CD4-positive, CD25-positive, alpha-beta regulatory T cell (primary cell): ENCODE measurements at places on chromosomes 1 and 21.

DNA sequence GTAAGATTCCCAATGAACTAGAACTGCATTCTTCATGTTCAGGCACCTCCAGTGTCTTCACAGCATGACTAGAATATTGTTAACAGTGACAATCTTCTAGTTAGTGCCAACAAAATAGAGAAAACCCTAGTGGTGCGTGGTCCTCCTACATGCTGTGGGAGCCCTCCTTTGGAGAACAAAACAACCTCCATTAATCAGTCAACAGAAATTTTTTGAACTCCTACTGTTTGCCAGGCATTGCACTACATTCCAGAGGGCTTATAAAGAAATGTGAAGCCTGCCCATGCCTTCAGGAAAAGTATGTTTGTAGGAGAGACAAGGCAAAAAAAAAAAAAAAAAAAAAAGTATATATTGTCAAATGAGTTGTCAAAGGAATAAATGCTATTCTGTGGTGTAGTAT is 252.7 kb downstream of the LRRC40 start:
- no peaks in the 10 kb centered on the region for H3K27me3 ChIP-seq
- H3K4me1 ChIP-seq, result no peaks in the 10 kb centered on the region
- no peaks in the 10 kb centered on the region for H3K36me3 ChIP-seq

DNA sequence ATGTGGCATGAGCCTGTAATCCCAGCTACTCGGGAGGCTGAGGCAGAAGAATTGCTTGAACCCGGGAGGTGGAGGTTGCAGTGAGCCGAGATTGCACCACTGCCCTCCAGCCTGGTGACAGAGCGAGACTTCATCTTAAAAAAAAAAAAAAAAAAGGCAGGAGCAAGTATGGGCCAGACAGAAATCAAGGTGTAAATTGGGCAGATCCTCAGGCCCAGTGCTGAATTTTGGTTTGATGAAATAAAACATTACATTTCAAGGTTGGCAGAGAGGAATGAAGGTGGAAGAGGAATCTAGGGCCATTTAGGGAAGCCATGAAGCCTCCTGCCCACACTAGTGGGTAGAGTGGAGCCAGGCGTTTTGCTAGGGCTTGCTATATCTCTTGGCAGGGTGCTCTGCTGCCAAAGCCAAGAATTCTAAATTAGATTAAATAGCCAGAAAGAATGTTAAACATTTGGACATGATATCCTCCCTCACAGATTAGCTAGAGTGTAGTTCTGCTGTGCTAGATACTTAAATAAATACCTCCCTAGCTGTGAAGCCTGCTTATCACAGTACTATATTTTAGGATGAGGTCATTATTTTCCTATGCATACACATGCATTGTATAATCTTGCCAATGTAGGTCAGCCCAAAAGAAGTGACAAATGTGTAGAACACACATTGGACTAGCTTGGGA is 16.6 kb upstream of the LGALS8 start:
- H3K4me1 ChIP-seq, result peaks cover 13% of the 10 kb centered on the region
- DNase-seq, result no peak
- H3K36me3 ChIP-seq, result no peaks in the 10 kb centered on the region

DNA sequence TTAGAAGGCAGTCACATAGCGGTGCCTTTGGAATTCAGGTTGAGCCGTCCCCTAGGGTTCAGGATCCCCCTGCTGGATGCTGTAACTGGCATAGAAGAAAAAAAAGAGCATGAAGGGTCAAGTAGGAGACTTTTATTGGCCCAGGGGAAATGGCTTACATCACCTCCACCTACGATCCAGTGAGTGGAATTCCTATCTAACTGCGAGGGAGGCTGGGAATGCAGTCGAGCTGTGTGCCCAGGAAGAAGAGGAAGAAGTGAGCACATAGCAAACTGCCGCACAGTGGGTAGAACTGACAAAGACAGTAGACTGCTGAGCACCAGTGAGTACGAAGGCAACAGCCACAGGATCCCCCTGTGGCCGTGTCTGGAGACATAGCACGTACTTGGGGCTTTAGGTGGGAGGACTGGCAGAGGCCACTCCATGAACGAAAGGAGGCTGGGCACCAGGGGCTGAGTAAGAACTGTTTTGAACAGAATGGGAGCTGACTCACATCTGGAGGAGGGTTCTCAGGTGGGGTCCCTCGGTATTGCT is 79.2 kb downstream of the RNF220 start:
- DNase-seq, result no peak
- H3K27ac ChIP-seq, result no peak overlapping the region
- peaks cover 12% of the 10 kb centered on the region for H3K27me3 ChIP-seq
- no peaks in the 10 kb centered on the region for H3K36me3 ChIP-seq
- no peaks in the 10 kb centered on the region for H3K4me1 ChIP-seq

- H3K4me1 ChIP-seq, result no peaks in the 10 kb centered on the region
- no peak for DNase-seq
- H3K4me3 ChIP-seq, result no peak overlapping the region
- no peaks in the 10 kb centered on the region for H3K36me3 ChIP-seq
- H3K27ac ChIP-seq, result no peak overlapping the region
- H3K27me3 ChIP-seq, result no peaks in the 10 kb centered on the region
Observed at GRCh38 chr1:40351124-40351523, 22.4 kb upstream of the SMAP2 start.

- no peak overlapping the region for H3K27ac ChIP-seq
- peaks cover 35% of the 10 kb centered on the region for H3K4me1 ChIP-seq
- H3K4me3 ChIP-seq, result no peak overlapping the region
- DNase-seq, result no peak
- no peaks in the 10 kb centered on the region for H3K36me3 ChIP-seq
Observed at GRCh38 chr1:156528875-156529425, 28.4 kb upstream of the MEF2D start.

DNA sequence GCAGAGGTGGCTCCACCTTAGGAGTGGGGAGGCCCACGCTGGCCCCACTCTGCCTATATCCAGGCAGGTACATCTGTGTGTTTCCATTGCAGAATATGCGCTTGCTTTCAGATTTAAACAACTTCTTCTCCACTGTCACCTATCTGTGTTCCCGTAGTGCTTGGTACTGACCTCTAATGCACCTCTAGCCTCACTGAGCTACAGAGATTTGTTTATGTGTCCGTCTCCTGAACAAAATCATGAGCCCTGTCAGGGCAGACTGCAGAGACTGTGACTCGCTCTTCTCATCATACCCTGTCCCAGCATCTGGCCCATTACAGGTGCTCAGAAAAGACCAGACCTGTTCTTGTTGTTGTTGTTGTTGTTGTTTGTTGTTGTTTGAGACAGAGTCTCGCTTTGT is 14.5 kb upstream of the LRRC38 start:
- H3K4me1 ChIP-seq, result no peaks in the 10 kb centered on the region
- no peak overlapping the region for H3K4me3 ChIP-seq
- no peaks in the 10 kb centered on the region for H3K36me3 ChIP-seq
- no peaks in the 10 kb centered on the region for H3K27me3 ChIP-seq
- DNase-seq, result no peak

GRCh38 chr1:199857108-199857507 is 170.4 kb upstream of the NR5A2 start:
- DNase-seq, result no peak
- H3K4me3 ChIP-seq, result no peak overlapping the region
- H3K36me3 ChIP-seq, result no peaks in the 10 kb centered on the region
- peaks cover 2% of the 10 kb centered on the region for H3K27me3 ChIP-seq

GRCh38 chr1:93566227-93566626 is 115.4 kb downstream of the BCAR3 start:
- H3K4me3 ChIP-seq, result no peak overlapping the region
- DNase-seq, result no peak
- no peaks in the 10 kb centered on the region for H3K27me3 ChIP-seq
- no peaks in the 10 kb centered on the region for H3K4me1 ChIP-seq
- no peaks in the 10 kb centered on the region for H3K36me3 ChIP-seq

- H3K4me1 ChIP-seq, result no peaks in the 10 kb centered on the region
- no peak for DNase-seq
- H3K27ac ChIP-seq, result no peak overlapping the region
- no peak overlapping the region for H3K4me3 ChIP-seq
- no peaks in the 10 kb centered on the region for H3K27me3 ChIP-seq
Observed at GRCh38 chr1:71804140-71804539, 478.2 kb downstream of the NEGR1 start.

DNA sequence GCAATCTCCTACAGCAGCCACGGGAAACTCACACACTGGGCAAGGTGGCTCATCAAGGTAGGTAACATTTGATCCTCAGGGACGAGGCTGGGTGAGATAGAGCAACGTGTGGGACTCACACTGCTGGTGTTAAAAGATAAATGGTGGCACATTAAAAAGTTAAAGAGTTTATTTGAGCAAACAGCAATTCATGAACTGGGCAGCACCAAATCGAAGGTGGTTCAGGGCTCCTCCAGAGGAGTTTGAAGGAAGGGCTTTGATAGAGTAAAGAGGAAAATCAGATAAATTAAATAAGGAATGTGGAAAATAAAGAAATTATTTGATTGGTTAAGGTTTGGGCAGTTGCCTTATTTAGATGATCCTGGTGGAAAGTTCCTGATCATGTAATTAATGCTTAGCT is 23.6 kb upstream of the TMEM51 start:
- DNase-seq, result no peak
- H3K36me3 ChIP-seq, result no peaks in the 10 kb centered on the region
- H3K27me3 ChIP-seq, result peaks cover 6% of the 10 kb centered on the region
- H3K4me1 ChIP-seq, result no peaks in the 10 kb centered on the region

DNA sequence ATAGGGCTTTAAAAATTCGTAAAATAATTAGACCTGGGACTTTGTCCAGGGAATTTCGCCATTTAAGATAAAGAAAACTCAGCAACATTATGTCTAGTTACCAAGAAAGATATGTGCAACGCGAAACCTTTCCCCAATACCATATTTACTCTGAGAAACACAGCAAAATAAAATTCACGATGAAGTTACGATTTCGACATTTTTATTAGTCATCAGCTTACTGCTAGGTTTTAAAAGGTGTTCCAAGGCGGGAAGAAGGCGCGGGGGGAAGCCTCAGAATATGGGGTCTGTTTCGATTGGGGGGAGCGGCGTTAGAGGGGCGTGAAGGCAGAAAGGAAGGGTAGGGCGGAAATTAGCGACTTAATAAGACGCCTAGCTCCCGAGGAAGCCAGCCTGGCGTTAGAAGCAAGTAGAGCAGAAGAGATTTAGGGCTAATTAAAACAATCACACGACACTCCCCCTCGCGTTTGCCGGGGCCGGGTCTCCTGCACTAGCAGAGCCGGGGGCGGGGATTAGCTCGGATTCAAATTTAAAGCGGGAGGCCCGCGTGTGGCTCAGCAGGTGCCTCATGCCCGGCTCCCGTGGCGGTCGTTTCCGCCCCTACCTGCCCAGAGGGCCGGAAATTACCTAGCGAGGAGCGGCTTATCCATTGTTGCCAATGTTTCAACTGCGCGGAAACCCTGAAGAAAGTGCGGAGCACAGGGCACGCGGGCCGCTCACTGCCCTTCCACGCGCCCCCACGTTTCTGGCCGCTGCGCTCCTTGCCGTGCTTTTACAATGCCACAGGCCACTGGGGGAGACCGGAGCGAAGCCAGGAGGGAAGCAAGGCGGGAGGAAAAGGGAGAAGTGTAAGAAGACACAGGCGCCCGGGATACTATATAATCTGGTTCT is 795 bp upstream of the POU2F1 start:
- H3K36me3 ChIP-seq, result no peaks in the 10 kb centered on the region
- DNase-seq, result peak; percentile 93
- H3K4me3 ChIP-seq, result peak overlapping the region; percentile 93
- H3K4me1 ChIP-seq, result peaks cover 17% of the 10 kb centered on the region
- H3K27me3 ChIP-seq, result no peaks in the 10 kb centered on the region

GRCh38 chr1:203051841-203052324 is 25.6 kb downstream of the PPFIA4 start:
- no peaks in the 10 kb centered on the region for H3K4me1 ChIP-seq
- no peak overlapping the region for H3K4me3 ChIP-seq
- H3K27ac ChIP-seq, result no peak overlapping the region
- DNase-seq, result no peak

DNA sequence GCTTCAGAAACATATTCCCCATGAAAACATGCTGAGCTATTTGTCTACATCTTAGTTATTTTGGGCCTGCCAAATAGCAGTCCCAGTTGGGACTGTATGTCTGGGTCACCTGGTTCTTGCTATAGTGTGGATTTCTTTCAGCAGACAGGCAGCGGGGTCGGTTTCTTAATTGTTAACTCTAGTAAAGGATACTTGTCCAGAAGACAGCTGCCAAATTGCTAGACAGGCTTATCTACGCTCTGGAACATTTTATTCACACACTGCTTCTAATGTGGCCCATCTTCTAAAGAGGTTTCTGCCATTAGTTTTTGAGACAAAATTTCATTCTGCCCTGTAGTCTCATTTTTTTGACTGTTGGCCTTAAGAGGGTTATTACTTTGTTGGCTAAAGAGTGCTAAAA is 217.9 kb downstream of the RWDD3 start:
- H3K27me3 ChIP-seq, result no peaks in the 10 kb centered on the region
- no peaks in the 10 kb centered on the region for H3K36me3 ChIP-seq
- H3K4me3 ChIP-seq, result no peak overlapping the region

- no peak overlapping the region for H3K4me3 ChIP-seq
- H3K27me3 ChIP-seq, result no peaks in the 10 kb centered on the region
- no peak overlapping the region for H3K27ac ChIP-seq
- no peak for DNase-seq
- peaks cover 19% of the 10 kb centered on the region for H3K36me3 ChIP-seq
Observed at GRCh38 chr1:161229896-161230295, 4.0 kb downstream of the TOMM40L start.

GRCh38 chr1:94039514-94039870 is 81.5 kb downstream of the ABCA4 start:
- no peaks in the 10 kb centered on the region for H3K36me3 ChIP-seq
- no peak for DNase-seq
- H3K4me3 ChIP-seq, result no peak overlapping the region
- peaks cover 4% of the 10 kb centered on the region for H3K27me3 ChIP-seq
- H3K4me1 ChIP-seq, result no peaks in the 10 kb centered on the region

DNA sequence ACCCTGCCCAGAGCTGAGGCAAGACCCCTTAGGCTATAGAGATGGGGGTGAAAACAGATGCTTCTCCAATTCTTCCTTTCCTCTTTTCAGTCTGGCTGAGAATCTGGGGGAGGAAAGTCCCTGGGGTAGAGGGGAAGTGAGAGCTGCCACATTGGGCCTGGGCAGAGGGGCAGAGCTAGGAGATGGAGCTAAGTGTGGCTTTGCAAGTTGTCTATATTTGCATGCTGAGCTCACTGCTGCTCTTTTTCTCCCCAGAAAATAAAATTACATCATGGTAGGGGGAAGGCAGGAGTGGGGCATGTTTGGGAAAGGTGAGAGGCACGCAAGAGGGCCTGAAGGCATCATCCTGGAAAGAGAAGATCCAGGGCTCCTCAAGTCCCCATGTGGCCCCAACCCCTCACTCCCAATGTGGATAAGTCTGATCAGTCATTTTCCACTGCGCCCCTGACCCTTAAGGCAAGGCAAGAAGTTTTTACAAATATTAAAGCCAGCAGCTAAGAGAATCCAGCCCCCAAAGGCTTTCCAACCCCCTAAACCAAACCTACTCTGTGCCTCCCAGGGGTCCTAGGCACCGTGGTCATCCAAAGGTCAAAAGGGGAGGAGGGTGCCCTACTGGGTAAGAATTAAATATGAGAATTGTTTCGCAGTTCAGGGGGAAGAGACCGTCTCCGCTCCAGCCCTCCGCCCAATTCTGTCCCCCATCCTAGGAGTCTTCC is 500 bp upstream of the PEA15 start:
- no peaks in the 10 kb centered on the region for H3K27me3 ChIP-seq
- DNase-seq, result no peak
- peak overlapping the region; percentile 73 for H3K27ac ChIP-seq
- H3K36me3 ChIP-seq, result no peaks in the 10 kb centered on the region
- H3K4me1 ChIP-seq, result peaks cover 14% of the 10 kb centered on the region

GRCh38 chr1:79519084-79519760 is 512.7 kb upstream of the ADGRL4 start:
- H3K4me3 ChIP-seq, result no peak overlapping the region
- H3K27me3 ChIP-seq, result no peaks in the 10 kb centered on the region

- H3K4me3 ChIP-seq, result no peak overlapping the region
- no peaks in the 10 kb centered on the region for H3K4me1 ChIP-seq
- no peak overlapping the region for H3K27ac ChIP-seq
- H3K27me3 ChIP-seq, result no peaks in the 10 kb centered on the region
Observed at GRCh38 chr1:29729281-29729680, 493.0 kb downstream of the PTPRU start.
